Stimulated activated CD4-positive, alpha-beta T cell treated with anti-CD3 and anti-CD28 coated beads, Interleukin-2, amount 100 ng/mL, for 4 hours (primary cell): ENCODE measurements at places on chromosomes 5 and 9.

GRCh38 chr5:74765929-74766328 is 988 bp downstream of the GFM2 start:
- DNase-seq: no peak

- DNase-seq: no peak
Observed at GRCh38 chr5:62942384-62942783, 363.8 kb downstream of the LRRC70 start.

GRCh38 chr9:135385793-135386192 is 93.8 kb upstream of the PPP1R26 start:
- DNase-seq: no peak

DNA sequence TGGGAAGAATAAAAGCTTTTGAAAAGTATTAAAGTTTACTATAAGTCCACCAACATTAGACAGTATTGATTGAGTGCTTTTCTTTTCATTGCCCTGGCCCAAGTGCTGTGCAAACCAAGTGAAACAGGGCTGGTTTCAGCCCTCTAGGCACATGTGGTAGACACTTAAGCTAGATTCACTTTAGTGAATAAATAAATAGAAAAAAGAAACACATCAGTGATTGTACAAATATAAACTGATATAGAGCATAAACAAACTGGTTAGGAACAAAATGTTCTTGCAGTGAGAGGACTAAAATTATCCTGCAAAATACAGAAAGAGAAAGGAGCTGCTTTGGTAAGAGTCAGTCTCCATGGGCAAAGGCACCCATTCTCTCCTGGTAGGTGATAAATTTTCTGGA is 29.7 kb downstream of the ACTBL2 start:
- DNase-seq: no peak

- no peak for DNase-seq
Observed at GRCh38 chr5:68423154-68423811, 207.7 kb downstream of the PIK3R1 start.

GRCh38 chr5:109748546-109748945 is 58.8 kb downstream of the MAN2A1 start:
- DNase-seq: no peak

- no peak for DNase-seq
Observed at GRCh38 chr5:149212198-149212951, 59.3 kb upstream of the AFAP1L1 start.

GRCh38 chr5:169067751-169068173 is 233.2 kb downstream of the SLIT3 start:
- no peak for DNase-seq
